ENCODE measurements at places on chromosomes 7 and 10.

- DNase-seq: no peak
Measured at GRCh38 chr7:23438171-23438570, 32.1 kb downstream of the IGF2BP3 start.

- DNase-seq: no peak
Measured at GRCh38 chr7:44403176-44403759, 77.9 kb upstream of the CAMK2B start.

GRCh38 chr10:17965649-17966235, 14.0 kb downstream of the SLC39A12 start:
- no peak for DNase-seq

GRCh38 chr10:28179006-28179742, 123.7 kb downstream of the MPP7 start:
- no peak for DNase-seq

- DNase-seq: no peak
Measured at GRCh38 chr7:77338260-77338659, 77.9 kb downstream of the GSAP start.

DNA sequence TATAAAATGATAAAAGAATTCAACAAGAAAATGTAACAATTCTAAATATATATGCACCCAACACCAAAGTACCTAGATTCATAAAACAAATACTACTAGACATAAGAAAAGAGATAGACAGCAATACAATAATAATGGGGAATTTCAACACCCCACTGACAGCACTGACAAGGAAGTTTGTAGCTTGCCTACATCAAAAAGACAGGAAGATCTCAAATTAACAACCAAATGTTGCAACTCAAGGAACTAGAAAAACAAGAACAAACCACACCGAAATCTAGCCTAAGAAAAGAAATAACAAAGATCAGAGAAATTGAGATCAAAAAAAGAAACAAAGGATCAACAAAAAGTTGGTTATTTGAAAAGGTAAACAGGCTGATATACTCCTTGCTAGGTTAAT, 36.5 kb upstream of the TNKS2 start:
- no peak for DNase-seq

DNA sequence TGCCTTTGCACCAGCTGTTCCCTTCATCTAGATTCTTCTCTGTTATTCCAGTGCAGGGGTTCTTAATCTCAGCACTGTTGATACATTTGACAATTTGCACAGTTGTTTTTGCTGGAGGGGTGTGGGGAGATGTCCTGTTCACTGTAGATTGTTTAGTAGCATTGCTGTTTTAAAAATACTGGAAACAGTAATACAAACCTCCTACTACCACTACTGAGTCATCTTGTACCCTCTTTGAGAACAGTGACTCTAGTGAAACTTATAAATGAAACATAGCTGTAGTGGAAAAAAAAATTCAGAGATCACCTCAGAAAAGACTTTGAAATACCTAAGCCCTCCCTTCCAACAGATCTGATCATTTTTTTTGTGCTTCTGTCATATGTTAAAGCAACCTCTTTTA, 154.8 kb upstream of the TMEM196 start:
- DNase-seq: no peak

DNA sequence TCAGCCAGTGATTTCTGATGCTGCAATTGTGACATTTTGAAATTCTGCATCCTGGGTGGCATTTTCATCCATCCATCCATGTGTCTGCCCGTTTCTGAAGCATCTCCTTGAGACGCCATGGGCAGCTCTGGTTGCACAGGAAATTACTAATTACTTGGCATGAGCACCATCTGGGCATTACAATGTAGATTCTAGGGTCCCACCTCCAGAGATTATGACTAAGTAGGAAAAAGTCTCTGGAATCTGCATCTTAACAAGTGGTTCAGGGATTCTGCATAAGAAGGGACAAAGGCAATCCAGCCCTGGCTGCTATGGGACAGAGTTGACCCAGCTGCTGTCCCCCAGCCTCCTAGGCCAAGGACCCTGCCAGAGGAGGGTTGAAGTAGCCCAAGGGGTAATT, 65.3 kb downstream of the CUZD1 start:
- DNase-seq: no peak
